T-helper 9 cell (primary cell): ENCODE measurements at places on chromosomes 2 and 18.

GRCh38 chr2:144267239-144267638 lies 252.7 kb downstream of the ZEB2 start:
- no peak for DNase-seq

DNA sequence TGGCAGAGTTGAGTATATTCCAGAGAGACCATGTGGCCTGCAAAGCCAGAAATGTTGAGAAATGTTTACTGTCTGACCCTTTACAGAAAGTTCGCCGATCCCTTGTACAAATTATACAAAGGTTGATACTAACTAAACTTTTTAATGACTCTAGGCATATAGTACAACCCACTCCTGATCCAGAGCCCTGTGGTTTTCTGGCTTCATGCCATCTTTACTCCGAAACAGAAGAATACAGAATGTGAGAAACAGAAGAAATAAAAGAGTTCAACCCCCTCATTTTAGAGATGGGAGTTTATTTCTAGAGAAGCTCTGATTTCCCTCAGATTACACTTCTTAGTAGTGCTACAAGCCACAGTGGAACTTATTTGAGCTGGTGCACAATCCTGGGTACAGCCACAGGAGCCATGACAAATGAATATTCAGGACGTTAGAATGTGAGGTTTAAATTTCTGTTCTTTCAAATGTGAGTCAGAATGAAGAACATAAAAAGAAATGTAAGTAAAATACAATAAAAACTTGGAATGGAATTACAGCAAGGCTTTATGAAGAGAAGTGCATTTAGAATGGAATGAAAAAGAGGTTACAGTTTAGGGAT lies 38.0 kb upstream of the SMCHD1 start:
- DNase-seq: no peak

GRCh38 chr2:206084870-206085741 lies 868 bp downstream of the INO80D start:
- DNase-seq: peak; percentile 44

GRCh38 chr2:230866756-230867523 lies 2.2 kb downstream of the ITM2C start:
- peak; percentile 65 for DNase-seq

- DNase-seq: no peak
Measured at GRCh38 chr2:222751238-222751637, 79.8 kb downstream of the MOGAT1 start.

DNA sequence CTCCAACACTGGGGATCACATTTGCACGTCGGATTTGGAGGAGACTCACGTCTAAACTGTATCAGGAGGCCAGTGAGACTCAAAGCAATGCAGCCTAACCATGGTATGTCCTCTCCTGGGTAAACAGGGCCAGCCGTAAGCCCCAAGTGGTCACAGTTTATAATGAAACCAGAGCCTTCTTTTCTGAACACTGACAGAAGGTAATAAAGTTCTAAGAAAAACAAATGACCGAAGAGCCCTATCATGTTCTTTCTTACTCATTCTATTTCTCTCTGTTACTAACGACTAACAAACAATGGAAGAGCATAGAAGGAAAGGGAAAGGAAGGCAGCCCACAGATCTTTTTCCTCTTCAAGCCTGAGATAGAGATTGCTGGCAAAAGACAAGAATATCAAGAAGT lies 796.8 kb upstream of the SOX11 start:
- DNase-seq: no peak

GRCh38 chr2:85012855-85013254 lies 41.9 kb downstream of the KCMF1 start:
- no peak for DNase-seq

DNA sequence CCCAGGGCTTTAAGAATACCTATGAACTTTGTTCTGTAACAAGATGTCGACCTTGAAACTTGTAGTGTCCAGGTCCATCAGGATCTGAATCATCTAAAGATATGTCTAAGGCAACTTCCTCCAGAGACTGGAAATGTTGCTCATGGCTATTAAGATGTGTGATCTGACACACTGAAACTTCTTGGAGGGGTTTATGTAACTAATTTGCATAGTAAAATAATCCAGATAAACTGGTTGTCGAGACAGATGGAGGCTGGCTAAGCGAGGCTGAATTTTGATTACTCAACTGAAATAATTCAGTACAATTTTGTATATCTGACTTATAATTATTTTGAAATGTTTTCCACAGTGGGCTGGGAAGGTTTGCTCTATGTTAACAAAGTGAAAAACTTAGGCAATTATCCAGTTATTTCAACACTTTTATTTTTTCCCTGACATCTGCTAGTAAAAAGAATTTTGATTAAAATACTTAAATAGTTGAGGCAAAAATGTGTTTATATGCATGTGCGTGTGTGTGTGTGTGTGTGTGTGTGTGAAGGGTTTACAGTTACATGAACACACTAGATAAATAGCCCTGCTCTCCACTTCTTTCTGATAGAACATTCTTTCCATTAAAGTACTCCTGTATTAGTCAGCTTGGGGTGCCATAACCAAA lies 11.4 kb upstream of the MAP3K20 start:
- no peak for DNase-seq

- DNase-seq: no peak
Measured at GRCh38 chr18:62790871-62791772, 75.8 kb downstream of the PHLPP1 start.

GRCh38 chr2:88530081-88530480 lies 77.6 kb upstream of the FOXI3 start:
- DNase-seq: no peak

DNA sequence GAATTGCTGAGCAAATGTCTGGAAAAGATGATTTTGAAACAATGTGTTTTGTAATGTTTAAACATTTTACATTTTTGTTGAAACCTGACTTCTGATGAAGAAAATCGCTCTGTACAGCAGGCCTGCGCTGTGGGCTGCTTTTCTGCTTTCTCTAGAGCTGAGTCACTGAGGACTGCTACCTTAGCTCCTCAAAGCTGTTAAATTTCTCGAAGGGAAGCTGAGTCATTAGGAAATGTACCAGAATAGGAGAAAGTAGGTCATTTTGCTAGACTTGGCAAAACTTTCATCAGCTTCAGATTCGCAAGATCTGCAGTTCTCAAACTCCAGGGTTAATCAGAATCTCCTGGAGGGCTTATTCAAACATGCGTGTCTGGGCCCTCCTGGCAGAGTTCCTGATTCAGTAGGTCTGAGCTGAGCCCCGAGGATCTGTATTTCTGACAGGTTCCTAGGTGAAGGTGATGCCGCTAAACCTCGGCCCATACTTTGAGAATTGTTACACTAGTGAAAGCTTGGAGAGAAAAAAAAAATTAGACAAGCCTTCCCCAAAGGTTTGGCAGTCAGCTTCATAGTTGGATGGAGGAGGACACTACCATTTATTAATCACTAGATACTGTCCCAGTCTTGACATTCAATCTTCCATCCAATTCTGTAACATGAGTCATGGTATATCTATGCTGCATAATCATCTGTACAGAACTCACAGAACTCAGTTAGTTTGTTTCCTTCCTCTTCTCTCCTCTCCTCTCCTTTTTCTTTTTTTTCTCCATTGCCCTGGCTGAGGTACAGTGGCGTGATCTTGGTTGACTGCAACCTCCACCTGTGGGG lies 297.6 kb downstream of the PARD3B start:
- DNase-seq: no peak

GRCh38 chr2:222315443-222316121 lies 16.8 kb upstream of the PAX3 start:
- DNase-seq: no peak

- no peak for DNase-seq
Measured at GRCh38 chr2:45816272-45816671, 164.8 kb downstream of the PRKCE start.

GRCh38 chr2:175063741-175064140 lies 58.6 kb upstream of the CHN1 start:
- no peak for DNase-seq

GRCh38 chr2:4869154-4869553 lies 823.0 kb upstream of the SOX11 start:
- DNase-seq: no peak

GRCh38 chr18:22822024-22822423 lies 111.1 kb upstream of the RBBP8 start:
- no peak for DNase-seq

GRCh38 chr18:34038086-34038485 lies 186.6 kb downstream of the NOL4 start:
- no peak for DNase-seq

- no peak for DNase-seq
Measured at GRCh38 chr2:118103951-118104940, 16.0 kb downstream of the INSIG2 start.

DNA sequence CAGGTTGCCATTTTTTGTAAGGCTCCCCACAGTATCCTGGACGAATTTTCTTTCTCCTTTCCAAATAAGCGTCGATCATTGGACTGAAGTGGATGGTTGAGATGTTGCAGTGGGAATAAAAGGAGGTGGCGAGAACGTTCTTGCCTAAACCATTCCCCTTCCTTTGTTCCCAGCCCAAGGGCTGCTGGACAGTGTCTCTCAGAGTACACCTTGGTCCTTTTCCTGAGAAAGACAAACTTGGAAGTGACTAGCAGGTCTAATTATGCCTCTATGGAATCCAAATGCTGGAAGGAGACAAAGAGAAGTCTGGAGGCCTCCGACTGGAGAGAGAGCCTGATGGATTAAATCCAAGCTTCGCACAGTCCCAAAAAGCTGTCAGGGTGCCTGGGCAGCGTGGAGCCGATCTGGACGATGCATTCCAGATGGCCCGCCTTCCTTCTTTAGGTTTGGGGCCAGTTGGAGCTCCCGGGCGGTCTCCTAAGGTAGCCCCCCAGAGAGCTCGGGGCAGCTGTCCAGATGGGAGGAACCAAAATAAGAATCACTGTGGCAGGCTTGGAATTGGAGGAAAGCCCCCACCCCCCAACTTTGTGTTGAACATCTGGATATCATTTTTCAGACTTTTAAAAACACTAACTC lies 186.8 kb downstream of the TMEM247 start:
- DNase-seq: no peak

DNA sequence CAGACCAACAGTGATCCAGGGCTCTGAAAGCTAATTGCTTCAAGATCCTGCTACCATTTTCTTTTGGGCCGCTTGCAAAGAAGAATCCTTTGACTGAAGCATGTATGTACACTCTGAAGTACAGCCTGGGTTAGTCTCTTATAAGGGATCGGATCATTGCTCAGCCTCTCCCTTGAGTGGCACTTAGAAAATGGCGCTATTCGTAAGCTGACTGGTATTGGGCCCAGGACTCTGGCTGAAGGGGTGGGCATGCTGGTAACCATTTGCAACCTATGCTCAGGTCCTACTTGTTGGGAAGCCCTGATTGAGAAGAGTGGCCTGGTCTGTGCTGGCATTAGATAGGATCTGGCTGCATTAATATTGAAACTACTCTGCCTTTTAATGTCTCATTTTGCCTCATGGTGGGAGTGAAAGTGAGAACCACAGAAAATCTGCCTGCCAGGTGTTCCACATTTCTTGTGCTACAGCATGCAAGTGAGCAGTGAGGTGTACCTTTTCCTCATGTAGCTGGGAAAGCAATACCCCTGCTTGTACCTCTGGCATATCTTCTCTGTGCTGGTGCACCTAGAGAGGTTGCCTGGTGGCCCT lies 661 bp upstream of the MGAT5 start:
- no peak for DNase-seq

GRCh38 chr18:12883684-12884405 lies at the start of gene PTPN2:
PTPN2 (minus strand) TSS chr18:12884237; CDS start chr18:12884141, 96 bp downstream.
- peak; percentile 81 for DNase-seq

DNA sequence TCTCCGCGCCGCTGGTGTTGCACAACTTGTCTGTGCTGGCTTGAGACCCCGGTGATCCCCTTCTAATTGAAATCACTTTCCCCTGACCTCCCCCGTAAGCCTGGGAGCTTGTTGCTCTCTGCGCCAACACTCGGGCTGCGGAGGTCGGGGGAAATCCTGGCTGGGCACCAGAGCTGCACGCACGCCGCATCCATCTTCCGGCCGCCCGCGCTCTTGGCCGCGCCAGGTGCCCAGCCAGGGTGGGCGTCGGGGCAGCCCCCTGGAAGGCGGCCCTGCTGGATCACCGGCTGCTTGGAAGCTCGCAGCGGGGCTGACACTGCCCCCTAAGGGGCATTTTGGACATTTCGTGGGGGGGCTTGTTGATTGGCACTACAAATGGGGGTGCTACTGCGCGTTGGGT lies 280.3 kb upstream of the SKOR2 start:
- DNase-seq: no peak

DNA sequence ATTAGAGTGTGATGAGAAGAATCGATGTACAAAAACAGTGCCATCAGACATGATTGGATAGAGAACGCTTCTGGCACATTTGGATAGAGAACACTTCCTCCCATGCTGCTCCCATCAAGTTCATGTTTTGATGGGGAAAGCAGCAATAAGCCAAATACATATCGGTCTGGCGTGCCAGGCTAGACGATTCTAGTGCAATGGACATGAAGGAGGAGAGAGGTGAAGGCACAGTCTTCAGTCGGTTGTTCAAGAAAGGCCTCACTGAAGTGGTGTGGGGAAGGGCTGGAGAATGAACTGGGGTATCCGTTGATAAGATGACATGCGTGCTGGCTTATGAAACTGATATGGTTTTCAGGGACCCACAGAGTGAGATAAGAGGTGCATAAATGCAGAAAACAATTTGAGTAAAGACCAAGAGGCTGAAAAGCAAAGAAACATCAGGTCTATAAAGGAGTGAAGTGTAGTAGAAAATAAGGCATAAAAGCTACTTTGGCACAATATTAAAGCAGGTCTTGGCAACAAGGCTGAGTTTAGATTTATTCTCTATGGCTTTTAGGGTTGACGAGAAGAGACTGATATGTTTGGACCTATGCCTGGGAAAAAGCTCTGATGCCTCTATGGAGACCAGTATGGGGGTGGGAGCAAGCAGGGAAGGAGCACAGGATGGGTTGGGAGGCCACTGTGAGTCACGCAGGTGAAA lies 117.6 kb upstream of the PIEZO2 start:
- no peak for DNase-seq

DNA sequence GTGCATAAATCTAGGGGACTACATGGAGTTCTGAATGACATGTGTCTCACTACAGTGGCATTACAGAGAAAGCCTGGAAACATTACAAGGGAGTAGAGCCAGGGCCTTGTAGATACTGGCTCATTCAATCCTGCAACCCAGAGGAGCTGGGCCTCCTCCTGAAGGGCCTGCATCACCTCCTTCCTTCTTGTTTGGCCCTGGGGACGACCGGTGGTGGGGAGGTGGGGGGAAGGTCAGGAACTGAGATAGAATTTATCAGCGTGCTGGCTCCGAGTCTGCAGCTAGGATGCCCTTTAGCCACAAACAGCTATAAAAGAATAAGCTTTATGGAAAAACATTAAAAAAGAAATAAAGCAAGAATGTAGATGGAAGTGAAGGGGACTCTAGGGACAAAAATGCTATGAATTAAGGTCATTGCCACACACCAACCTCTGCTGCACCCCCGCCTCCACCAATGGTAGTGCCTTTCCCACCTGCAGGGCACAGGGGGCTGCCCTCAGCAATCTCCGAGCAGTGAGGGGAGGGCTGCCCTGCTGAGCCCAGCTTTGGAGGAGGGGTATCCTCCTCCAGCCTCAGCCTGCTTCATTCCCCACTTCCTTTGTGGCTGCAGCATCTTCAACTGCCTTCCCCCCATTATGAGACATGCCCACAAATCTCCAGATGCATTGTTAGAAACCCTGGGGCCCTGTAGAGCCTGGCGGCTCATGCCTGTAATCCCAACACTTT lies 149.0 kb downstream of the MSH2 start:
- no peak for DNase-seq

GRCh38 chr2:203427061-203427460 lies 98.9 kb downstream of the ABI2 start:
- DNase-seq: no peak

- no peak for DNase-seq
Measured at GRCh38 chr2:226337941-226338600, 461.5 kb downstream of the IRS1 start.
